ENCODE measurements at places on chromosomes 7 and 10.
A peak's percentile ranks its signal among the peaks of the same experiment; 100 is the strongest.

DNA sequence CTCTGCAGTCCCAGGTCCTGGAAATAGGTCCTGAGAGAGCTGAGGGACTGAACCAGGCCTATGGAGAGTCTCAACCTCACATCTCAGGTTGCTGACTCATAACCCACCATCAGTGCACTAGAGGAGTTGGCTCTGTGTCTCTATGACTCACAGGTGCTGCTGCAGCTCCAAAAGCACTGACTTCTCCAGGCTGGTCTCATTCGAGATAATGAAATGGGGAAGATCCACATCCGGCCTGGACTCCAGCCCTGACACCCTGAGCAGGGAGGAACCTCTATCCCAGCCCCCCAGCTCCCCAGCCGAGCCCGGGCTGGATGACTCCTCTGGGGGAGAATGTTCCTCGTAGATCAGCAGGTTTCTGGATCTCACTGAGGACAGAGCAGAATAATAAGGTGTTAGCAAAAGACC, 35.5 kb upstream of the DGKI start:
- DNase-seq, result no peak

DNA sequence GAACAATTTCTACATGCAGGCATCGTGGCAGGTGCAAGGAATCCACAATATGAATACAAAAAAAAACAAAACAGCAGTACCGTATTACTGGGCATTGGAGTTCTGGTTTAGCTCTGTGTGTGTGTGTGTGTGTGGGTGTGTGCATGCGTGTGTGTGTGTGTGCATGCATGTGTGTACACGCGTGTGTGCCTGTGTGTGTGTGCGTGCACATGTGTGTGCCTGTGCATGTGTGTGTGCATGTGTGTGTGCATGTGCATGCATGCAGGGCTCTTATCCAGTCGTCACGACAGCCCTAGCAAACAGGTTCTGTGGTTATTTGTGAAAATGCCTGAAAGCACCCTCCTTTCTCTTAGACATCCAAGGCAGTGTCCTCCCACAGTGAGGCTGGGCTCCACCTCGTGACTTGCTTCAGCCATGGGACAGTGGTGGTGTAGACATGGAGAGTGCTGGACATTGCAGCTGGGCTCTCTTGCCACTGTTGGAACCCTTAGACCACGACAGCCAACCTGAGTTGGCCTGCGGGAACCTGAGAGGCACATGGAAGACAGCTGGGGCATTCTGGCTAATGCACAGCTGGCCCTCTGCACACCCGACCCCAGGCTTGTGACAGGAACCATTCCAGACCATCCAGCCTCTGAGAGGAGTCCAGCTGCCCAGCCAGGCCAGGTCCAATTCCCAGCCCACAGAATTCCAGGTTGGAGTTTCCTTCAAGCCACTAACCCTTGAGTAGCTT, 173.4 kb upstream of the SHH start:
- no peak for DNase-seq

GRCh38 chr7:15764851-15765382, 78.4 kb upstream of the MEOX2 start:
- no peak for DNase-seq

GRCh38 chr7:78539825-78540224, 741.3 kb downstream of the PHTF2 start:
- DNase-seq, result no peak

DNA sequence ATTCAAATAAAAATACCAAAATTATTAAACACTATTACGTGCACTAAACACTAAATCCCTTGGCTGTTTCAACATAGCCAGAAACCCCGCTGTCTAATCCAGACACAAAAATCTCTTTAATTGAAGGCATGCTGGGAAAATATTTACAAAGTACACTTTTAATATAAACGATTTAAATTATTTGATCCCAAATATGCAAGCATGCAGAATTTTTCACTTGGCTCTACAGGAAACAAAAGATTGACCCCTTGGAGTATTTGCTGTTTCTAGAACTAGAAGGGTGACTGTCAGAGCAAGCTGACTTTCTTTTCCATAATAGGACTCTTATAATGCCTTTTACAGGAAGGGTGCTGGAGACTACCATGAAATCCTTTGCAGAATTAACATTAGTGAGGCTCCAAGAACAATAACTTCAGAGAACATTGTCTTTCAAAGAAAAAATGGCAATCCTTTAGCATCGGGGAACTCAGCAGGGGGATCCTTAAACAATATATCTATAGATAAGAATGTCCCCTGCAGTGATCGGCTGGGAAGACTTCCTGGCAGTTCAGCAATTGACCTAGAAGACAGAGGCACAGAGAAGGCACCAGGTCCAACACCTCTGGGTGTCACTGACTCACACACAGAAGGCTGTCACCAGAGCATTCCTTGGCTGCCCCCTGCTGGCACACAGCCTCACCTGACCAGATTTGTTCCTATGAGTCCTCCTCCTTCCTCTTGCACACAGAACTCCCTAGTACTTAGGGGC, 55.8 kb upstream of the MRLN start:
- peak; percentile 12 for DNase-seq

- DNase-seq, result no peak
These were observed 55.2 kb downstream of the DOCK4 start for GRCh38 chr7:112150823-112151641.

GRCh38 chr10:32149252-32149955, 93.2 kb upstream of the KIF5B start:
- DNase-seq, result no peak

- no peak for DNase-seq
These were observed 16.6 kb upstream of the NRBF2 start for GRCh38 chr10:63116452-63117072.

- no peak for DNase-seq
These were observed 109.2 kb downstream of the PTPN20 start for GRCh38 chr10:47020471-47020870.

DNA sequence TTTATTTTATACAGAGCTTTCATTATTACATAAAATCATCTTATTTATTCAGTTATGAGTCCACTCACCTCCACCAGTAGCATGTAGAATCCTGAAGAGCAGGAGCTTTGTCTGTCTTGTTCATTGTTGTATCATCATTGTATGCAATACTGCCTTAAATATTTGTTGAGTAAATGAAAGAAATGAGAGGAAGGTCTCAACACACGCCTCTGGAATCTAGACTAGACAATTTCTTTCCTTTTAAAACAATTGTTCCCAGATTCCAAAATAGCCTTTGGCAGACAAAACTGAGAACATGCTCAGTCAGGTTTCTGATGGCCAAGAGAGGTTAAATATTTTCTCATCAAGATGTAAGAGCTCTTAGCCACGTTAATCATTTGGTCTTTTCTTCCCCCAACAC, 173.1 kb upstream of the AGR3 start:
- DNase-seq, result no peak

DNA sequence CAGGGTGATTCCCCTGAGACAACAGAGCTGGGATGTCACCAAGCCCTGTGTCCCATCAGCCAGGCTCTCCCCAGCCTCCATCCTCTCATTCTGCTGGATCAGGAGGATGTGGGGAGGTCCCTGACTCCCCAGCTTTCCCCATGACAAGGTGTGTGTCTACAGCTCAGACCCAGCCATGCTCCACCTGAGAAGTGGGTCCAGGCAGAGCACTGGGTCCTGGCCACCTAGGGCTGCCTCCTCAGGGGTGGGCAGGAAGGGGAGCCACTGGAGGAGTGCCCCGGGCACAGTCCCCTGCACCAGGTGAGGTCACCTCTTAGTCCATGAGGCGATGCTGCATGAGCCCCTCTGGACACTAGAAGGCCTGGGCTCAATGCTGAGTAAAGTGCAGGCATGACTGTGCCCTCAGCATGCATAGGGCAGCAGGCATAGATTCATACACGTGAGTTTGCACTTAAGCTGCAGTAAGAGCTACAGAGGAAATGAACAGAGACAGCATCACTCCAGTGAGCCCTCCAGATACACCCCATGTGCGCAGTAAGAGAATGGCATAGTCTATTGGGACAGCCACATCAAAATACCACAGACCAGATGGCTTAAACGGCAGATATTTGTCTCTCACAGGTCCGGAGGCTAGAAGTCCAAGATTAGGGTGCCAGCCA, 48.3 kb downstream of the ALOX5 start:
- no peak for DNase-seq

DNA sequence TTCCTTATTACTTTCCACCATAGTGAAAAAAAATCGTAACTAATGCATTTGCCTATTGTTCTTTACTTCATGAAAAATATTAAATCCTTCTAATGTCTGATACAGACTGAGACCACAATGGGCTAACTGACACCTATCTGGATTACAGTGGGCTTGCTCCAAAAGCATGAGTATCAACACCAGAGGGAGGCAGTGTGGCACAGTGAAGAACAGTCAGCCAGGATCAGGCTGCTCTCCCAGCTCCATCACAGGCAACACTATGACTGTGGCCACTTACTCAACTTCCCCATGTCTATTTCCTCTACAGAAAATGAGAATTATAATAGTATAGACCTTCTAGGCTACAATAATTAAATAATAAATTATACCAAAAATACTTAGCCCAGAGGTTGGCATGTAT, 97.2 kb downstream of the SLC25A13 start:
- DNase-seq, result no peak

GRCh38 chr10:61822096-61822495, 79.4 kb upstream of the ARID5B start:
- DNase-seq, result no peak

GRCh38 chr7:25118048-25118753, 6.9 kb downstream of the CYCS start:
- no peak for DNase-seq

DNA sequence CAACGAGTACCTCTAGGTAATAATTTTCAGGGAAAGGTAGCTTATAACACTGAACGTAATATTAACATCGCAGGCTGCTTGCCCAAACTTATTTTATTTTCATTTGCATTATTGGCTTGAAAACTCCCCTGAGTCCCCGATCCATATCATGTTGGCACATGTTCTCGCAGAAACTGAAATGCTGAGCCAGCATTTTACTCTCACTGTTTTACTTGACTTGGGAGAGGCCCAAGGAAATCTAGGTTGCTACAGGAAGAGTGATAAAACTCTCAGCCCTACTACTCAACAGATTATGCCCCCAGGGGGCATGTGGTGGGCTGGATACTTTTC, 183.5 kb upstream of the HABP2 start:
- no peak for DNase-seq

GRCh38 chr10:6218692-6219493, 16.2 kb downstream of the PFKFB3 start:
- DNase-seq, result no peak

DNA sequence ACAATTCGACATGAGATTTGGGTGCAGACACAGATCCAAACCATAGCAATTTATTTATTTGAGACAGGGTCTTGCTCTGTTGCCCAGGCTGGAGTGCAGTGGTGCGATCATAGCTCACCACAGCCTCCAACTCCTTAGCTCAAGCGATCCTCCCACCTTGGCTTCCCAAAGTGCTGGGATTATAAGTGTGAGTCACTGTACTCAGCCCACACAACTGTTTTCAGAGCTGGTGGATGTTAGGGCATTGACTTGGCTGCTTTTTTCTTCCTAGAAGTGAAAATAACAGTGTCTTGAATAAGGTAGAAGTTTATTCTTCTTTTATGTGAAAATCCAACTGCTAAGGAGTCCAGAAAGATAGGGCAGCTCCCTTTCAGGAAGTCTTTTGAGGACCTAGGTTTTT, 132.1 kb downstream of the CCDC3 start:
- DNase-seq, result no peak

DNA sequence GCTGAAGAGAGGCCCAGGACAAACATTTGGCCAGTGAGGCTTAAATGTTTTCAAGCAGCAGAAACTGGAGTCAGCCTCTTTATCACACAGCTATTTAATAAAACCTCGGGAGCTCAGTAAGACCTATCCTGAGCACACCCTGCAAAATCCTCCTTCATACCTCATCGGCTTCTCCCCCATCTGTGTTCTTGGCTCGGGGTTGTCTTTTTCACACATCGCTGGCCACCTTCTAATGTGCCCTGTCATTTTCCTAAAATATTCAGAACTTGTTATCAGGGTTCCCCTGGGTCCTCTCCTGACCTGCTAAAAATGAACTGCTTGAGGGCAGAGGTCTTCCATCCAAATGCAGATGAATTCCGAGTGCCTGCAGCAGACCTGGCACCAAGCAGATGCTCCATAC, 310.3 kb upstream of the AKR1E2 start:
- no peak for DNase-seq

GRCh38 chr10:13882119-13882711, 295.4 kb downstream of the PRPF18 start:
- DNase-seq, result no peak

- no peak for DNase-seq
These were observed 3.4 kb upstream of the MIOS start for GRCh38 chr7:7563269-7563668.

DNA sequence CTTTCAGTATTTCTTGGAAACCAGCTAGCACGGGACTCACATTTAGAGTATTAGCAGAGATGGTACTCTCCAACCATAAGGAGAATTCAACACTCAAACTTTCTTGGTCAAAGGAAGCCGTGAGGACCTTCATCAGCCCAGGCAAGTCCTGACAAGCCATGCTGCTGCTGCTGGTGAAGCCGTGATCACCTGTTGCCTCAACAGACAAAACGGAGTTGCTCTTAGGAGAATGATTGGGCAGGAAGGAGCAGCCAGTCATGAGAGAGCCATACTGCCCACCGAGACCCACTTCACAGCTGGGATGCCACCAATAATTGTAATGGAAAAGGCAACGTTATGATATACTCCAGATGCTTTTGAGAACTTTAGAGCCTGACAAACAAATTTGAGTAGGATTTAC, 60.8 kb upstream of the PLPP4 start:
- no peak for DNase-seq

- no peak for DNase-seq
These were observed 78.1 kb downstream of the C10orf105 start for GRCh38 chr10:71641449-71641848.

DNA sequence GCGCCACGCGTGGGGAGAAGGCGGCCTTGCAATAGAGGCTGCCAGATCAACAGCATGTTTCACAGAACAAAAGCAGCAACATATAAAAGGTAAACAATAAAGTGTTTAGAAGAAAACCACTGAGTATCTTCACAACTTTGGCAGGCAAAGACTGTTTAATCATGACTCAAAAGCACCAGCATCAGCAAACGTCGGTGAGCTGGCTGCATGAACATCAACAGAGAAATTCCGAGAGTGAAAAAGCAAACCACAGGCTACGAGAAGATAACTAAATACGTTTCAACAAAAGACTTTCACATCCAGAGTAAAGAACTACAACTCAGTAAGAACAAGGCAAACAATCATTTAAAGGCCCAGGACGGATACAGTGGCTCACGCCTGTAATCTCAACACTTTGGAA, 172.0 kb downstream of the MAD1L1 start:
- DNase-seq, result no peak

GRCh38 chr7:117118579-117119180, 165.4 kb downstream of the ST7 start:
- DNase-seq, result no peak
